Stimulated activated CD8-positive, alpha-beta memory T cell treated with anti-CD3 and anti-CD28 coated beads, Interleukin-4, amount 100 ng/mL, for 1 hour (primary cell): ENCODE measurements at places on chromosomes 6 and 20.

- no peak for DNase-seq
Observed at GRCh38 chr6:101391772-101392585, 1.5 kb upstream of the GRIK2 start.

GRCh38 chr20:34843421-34843820 lies 18.0 kb upstream of the NCOA6 start:
- no peak for DNase-seq

DNA sequence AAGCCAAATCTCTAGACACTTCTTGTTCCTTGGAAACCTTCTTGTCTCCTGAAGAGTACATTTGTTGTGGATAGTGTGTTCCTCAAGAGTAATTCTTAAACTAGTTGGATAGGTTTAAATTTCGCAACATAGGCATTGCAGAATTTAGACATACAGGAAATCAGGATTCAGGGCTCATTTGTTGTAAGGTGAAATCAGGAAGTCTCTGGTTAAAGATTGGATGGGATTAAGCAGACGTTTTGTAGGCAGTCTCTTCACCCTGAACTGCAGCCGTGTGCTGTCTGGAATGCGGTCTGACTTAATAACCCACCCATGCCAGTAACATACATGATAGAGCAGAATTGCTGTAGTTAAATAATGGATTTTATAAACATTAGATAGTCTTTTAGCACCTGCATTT lies 21.7 kb downstream of the HIVEP1 start:
- DNase-seq: no peak

GRCh38 chr6:165937564-165938358 lies 229.9 kb downstream of the TBXT start:
- no peak for DNase-seq

DNA sequence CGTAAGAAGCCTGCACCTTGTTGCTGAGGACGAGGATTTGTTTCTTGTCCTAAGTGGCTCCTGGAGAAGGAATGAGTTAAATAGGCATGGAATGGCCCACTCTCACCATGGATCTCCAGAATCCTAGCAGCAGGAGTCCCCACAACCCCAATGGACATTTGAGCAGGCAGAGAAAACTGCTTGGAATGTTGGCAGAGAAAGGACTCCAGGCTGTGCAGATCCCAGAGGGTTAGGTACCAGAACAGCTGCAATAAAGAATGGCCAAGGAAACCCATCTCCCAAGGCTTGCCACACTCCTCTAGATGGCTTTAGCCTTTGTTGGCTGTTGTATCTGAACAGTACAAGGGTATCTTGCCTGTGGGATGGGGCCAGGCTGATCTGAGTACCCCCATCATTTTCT lies 1415.7 kb upstream of the ADGRB3 start:
- no peak for DNase-seq

DNA sequence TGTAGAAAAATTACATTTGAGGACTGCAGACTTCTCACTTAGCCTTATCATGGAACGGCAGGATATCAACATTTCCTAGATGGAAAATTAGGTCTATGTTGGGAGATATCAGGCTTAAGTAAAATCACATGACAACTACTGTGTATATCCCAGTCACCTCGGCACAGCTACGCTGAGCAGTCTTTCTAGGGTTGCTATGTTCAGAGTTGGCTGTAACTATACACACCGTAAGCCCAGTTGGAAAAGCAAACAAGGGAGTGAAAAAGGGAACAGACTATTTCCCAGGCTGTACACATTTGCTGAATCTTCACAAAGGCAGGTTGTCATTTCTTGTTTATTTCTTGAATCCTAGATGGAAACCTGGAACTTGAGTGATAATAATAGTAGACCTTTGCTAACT lies 80.7 kb upstream of the PTPRK start:
- DNase-seq: no peak

GRCh38 chr6:152305672-152306071 lies 331.5 kb downstream of the SYNE1 start:
- DNase-seq: no peak

DNA sequence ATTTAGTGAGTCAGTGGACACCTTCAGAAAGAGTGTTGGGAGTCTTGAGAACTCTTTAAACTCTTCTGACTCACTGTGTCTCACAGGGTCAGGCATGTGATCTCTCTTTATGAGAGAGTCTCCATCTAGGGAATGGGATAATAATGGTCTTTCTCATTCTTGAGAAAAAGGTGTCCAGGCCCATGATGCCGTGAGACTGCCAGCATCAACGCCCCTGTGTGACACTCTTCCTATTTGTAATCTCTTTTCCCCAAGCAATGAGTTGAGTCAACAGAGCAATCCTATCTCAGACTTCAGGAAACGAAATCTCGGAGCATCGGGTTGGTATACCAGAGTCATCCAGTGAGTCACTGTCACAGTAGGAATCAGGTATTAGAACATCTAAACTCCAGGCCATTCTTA lies 82.3 kb upstream of the BMP2 start:
- no peak for DNase-seq

DNA sequence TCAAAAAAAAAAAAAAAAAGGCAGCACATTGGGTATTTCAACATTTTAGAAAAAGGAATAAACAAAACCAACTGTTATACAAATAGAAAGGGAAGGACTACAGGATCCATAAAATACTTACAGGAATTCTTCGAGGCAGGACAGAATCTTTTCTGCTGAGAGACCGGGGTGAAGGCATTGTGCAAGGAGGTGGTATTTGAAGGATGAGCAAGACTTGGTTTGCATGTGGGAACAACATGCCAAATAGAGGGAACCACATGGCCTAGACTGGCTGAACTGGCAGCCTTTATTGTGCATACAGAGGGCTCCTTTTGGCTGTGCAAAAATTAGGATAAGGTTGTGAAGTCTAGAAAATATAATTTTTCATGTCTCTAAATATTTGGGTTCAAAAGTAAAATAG lies 62.9 kb downstream of the SCAND1 start:
- no peak for DNase-seq

DNA sequence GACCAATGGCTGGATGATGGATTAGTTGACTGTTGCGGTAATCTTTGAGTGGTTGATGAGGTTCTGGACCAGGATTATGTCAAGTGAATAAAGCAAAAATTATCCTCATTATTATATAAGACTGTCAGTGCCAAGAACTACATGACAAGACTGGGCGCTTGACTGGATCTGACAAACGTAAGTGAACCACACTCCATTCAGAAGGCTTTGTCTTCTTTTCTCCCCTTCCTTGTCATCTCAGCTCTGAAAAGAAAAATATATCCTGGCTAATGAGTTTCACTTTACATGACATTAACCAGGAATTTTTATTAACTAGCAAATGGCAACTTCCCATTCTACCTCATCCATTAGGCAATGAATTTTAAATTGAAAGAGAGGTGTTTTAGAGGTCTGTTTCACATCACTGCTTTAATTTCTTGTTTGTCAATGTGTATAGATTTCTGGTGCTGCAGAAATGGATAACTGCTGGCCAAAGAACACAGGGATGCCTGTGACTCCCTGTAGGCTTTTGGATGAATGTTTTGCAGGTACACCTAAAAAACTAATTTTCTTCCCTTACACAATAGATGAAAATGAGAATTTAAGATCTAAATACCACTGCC lies 150.1 kb downstream of the ELOVL4 start:
- DNase-seq: no peak

- DNase-seq: no peak
Observed at GRCh38 chr6:170282512-170283158, 8.2 kb downstream of the DLL1 start.

DNA sequence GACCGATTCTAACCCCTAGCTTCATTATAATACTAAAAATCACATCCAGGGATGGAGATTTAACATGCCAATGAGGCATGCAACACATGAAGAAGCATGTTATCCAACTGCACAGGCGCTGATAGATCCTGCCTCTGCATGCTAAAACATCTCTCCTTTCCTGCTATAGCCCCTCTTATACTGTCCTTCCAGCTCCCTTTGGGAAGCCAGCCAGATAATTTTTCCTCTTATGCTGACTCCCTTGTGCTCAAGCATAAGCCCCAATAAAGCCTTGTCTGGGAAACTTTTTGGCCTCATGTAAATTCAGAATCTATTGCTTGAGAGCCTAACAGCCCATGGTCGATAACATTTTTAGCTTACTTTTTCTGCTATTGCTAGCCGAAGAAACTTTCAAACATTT lies 404.3 kb downstream of the EPM2A start:
- DNase-seq: no peak

GRCh38 chr6:90859056-90859455 lies 272.2 kb upstream of the MAP3K7 start:
- no peak for DNase-seq

GRCh38 chr6:31111712-31112111 lies 663 bp downstream of the C6orf15 start:
- no peak for DNase-seq

GRCh38 chr20:50392138-50392866 lies 117.9 kb upstream of the PTPN1 start:
- DNase-seq: no peak

DNA sequence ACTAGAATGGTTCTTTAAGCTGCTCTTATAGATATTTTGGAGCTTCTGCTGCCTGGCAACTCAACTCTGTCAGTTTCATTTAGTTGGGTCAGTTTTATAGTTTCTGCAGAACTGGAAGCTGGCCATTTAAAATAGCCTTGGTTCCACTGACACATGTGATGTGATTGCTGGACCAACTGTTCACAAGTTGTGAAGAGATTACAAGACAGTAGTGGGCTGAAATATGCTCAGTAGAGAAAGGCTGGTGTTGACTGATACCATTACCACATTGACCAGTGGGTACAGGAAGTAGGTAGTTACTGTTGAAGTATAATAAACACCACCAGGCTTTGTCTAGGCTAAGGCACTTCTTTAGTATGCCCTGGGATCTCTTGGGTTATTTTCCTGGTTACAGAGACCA lies 39.0 kb downstream of the BCKDHB start:
- no peak for DNase-seq

GRCh38 chr6:70151616-70152015 lies 151.3 kb downstream of the COL9A1 start:
- no peak for DNase-seq

- DNase-seq: no peak
Observed at GRCh38 chr6:65112435-65112834, 594.6 kb downstream of the EYS start.

DNA sequence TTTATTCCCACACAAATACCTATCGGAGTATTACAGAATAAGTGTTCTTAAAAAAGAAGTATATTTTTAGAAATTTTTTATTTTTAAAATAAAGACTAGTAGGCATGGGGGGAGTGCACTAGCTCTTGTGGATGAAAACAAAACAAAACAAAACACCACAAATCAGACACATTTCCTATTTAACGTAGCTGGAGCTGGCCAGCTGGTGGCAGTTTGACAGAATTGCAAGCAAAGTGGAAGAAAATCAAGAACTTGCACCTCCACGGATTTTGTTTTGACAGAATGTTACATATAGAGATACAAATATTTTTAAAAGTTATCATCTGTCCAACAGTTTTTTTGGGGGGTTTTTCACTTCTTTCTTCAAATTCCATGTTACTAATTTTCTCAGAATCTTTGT lies 63.6 kb upstream of the SNRPB2 start:
- no peak for DNase-seq

DNA sequence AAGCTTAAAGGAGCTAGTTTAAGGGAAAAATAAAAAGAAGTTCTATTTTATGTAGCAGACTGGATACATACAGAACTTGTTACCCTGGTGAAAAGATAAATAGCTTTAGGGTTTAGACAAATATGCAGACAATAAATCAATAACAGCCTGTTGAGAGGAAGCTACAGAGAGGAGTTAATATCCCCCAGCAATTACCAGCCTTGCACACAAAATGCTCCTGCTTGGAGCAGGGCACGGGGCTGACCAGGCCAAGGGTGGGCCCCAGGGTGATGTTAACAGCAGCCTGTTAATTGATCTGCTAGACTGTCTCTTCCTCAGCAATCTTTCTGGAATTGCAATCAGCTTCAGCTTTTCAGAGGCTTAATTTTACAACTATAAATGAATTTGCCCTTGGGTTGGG lies 125.1 kb upstream of the SOX4 start:
- DNase-seq: no peak

- no peak for DNase-seq
Observed at GRCh38 chr6:5084360-5084780, 771 bp upstream of the PPP1R3G start.

DNA sequence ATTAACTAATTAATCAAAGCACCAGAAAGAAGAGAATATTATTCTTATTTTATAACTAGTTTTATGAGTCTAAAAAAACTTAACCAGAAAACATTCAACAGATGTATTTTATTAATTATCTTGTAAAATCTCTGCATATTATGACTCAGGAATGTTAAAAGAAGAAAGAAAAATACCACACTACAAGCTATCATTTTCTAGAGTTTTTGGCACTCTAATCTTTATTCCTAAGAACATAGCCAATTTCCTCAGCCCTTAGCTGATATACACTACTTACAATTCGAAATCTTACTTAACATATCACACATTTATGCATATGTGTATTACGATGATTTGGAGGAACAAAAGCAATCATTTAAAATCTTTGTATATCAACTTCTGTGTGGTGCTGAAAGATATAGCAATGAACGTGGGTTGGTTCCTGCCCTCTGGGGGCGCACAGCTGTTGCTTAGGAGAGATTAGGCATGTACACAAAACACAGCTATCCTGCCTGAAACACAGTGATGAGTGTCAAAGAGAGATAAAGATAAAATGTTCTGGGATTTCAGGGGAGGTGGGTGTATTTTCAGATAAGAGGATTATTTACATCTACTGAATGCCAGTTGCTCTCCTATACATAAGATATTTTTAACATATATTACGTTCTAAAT lies 404.5 kb downstream of the SYNE1 start:
- no peak for DNase-seq

DNA sequence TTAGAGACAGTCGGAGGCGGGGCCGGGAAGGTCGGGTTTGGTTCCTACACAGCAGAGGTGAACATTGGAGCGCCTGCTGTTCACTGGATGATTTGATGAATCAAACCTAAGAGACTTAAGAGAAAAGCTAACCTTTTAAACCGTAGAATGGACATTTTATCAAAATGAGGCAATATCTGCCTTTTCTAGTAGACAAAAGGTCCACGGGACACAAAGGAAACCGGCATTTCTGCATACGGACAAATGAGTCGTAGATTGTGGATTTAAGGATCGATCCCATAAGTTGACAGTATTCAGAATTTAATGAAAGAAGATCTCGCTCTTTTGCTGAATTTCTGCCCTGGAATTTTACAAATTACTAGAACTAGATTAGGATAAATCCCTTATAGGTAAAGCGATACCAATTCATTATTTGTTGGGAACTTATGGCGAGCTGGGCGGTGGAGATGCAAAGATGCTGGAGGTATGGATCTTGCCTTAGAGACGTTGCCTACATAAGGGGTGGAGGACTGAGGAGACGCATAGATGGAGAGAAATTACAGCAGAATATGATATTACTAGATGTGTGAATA lies 400 bp downstream of the PAK1IP1 start:
- DNase-seq: no peak

- DNase-seq: no peak
Observed at GRCh38 chr6:55016261-55016660, 158.1 kb upstream of the HCRTR2 start.
